ENCODE measurements at places on chromosomes 2 and 18.

DNA sequence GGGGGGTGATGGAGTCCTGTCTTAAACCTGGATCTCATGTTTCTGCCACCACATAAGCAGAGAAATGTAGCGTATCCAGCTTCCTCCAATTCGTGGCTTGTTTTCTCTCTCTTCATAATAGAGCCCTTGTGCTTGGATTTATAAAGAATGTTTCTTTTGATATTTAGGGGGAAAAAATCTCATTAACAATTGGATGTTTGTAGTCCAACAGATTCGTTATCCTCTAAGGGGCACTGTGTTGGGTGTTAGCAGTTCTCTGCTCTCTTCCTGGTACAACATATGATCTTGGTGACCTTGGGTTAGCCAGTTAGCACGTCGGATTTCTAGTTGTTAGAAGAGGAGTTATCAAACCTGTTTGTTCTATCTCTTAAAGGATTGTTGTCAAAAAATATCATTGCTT lies 127.8 kb downstream of the FMNL2 start:
- DNase-seq: no peak

DNA sequence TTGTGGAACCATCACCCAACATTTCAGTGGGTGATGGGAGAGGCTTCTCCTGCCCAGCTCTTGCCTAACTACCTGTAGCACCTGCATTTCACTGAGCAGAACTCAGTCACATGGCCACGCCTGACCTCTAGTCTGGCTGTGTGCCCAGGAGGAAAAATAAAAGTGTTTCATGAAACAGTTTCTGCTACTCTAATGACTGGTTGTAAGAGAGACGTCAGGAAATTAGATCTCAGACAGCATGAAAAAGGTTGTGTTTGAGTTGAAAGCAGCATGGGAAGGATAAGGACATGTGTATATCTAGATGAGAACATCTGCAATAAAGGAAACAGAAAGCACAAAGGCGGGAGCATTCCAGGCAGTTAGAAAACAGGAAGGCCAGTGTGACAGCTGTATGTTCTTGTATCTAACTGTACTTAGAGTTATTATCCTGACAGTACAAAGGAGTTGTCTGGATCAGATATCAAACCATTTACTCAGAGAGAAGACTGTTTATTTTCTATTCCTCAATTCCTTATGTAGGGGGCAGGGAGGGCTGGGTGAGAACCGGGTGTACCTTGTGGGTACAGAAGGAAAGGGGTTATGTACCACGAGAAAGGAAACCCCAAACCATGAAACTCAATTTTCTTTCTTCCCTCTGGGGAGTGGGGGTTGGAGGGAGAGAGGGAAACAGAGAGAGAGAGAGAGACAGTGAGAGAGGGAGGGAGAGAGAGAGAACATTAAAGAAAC lies 307.4 kb upstream of the VWC2L start:
- peak; percentile 72 for DNase-seq

DNA sequence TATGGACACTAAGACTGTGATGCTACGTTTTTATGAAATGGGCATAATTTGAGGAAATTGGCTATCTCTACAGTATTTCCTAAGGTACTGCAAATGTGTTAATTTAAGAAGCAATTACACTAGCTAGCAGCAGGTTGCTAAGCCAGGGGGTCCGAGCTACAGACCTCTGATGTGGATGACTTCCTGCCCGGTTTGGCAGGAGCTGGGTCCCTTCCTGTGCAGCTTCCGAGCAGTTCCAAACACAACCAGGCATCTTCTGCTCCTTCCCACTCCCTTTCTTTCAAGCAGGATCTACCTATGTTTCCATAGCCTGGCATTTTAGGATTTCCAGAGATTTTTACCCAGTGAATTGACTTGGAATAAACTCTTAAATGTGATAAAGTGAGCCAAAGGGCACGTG lies 55.7 kb downstream of the SCN2A start:
- DNase-seq: no peak

GRCh38 chr2:168165985-168166901 lies 81.2 kb downstream of the STK39 start:
- DNase-seq: no peak

GRCh38 chr2:20400787-20401488 lies 45.9 kb upstream of the RHOB start:
- no peak for DNase-seq

Data from OCI-M1 (cell line).